T-helper 2 cell (primary cell): ENCODE measurements at places on chromosomes 4 and X.

- no peak for DNase-seq
These were observed 518.0 kb downstream of the RPA4 start for GRCh38 chrX:97401586-97402136.

DNA sequence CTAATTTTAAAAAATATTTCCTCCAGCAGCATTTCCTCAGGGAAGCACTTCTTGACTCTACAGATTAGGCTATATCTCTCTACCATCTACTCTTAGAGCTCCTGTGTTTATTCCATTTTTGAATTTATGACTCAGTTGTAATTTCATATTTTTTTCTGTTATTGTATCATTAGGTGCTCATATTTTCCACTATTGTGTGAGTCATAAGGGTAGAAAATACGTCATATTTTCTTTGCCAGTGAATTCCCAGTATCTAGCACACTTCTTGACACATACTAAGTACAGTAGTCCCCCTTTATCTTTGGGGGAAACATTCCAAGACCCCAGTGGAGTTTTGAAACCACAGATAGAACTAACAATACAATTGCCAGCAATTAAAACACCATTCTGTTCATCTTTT lies 431.2 kb downstream of the GASK1B start:
- DNase-seq = no peak

DNA sequence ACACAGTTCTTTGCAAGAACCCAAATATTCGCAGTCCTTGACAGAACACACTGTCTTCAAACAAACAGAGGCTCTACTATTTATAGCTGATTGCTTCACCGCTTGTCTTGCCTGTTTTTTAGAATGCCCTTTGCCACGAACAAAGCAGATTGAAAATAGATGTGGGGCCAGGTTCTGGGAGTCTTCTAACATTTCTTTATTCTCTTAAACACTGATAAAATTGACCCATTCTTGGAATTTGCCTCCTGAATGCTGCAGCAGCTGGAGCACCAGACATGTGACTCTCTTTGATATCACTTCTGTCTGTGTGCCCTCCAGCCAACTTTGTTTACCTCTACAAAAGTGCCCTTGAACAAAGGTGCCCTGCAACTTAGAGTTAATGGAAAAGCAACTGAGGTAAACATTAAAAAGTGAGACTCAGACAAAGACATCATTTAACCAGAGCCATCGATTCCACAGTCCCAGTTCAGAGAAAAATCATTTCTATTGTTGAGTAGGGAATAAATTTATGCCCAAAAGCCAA lies 64.2 kb upstream of the SPP1 start:
- no peak for DNase-seq

- no peak for DNase-seq
These were observed 19.6 kb downstream of the VBP1 start for GRCh38 chrX:155235891-155236290.

GRCh38 chr4:118113220-118113619 lies 78.9 kb downstream of the NDST3 start:
- no peak for DNase-seq

GRCh38 chrX:19270727-19271126 lies 73.0 kb upstream of the PDHA1 start:
- DNase-seq = no peak

DNA sequence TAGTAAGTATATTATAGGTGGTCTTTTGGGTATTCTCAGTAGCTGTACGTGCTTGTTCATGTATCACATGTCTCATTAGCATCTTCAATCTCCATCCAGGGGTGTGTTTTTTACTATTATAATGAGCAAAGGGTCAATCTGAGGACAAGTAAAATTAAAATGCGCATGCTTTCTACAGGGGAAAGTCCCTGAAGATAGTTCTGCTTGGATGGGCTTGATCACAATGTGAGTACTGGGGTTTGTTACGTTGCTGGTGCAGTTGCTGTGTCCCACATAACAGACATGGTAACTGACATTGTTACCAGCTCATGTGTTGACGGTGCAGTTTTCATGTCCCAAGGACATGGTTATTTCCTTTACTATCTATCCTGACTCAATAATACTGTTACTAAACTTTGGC lies 65.9 kb downstream of the UCHL1 start:
- DNase-seq = no peak

DNA sequence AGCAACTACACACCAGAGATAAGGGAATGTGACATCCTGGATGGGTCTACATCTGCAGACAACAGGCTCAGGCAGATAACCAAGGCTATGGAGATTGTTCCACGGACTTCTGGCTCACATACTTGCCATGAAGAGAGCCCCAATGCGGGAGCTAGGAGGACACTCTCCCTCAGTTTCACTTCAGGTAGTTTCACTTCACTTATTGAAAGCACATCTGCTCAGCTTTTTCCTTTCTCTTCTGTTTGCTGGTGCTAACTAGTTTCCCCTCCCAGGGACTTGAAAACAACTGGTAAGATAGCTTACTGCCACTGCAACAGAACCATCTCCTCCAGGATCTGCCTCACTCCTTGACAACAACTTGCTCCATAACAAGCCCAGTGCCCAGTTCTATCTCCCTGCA lies 1.4 kb upstream of the CT47C1 start:
- no peak for DNase-seq

DNA sequence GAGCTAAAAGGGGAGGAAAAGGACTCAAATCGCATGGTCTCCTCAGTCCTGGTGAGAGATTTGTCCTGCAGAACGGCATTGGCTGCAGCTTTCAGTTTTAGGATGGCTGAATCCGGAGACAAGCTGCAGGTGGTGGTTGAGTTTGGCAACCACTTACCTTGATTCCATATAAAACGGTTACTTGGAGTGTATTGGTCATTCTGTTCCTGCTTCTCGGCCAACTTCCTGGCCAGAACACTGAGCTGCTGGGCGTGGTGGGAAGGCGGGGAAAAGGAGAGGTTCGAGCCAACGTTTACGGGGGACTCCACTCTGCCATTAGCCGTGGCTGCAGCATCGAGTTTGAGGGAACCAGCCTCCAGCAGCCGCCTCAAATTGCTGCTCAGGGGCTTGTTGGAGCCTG lies 36.1 kb downstream of the ZNF827 start:
- DNase-seq = no peak

DNA sequence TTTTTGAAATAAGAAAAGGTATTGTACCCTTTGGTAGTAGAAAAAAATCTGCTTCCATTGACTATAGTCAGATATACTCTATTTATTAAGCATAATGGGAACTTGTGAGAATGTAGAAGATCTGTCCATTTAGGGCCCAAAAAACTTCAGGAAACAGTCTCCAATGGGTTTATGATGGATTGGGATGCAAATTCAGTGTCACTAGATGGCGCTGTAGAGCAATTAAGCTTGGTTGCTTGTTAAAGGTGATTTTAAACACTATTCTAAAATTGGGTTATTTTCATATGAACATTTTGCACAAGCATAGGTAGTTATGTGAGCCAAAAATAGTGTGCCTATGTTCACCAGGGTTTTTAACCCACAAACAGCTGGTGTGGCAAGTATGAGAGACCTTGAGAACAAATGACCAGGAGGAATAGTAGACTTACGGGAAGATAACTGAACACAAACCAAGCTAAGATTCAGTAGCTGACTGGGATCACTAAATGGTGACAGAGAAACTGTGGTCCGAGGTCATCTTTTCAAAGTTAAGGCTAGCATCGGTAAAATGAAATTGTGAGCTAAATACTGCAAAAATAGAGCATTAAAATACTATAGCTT lies 80.3 kb upstream of the LSM6 start:
- no peak for DNase-seq

- no peak for DNase-seq
These were observed 1740.5 kb upstream of the AGA start for GRCh38 chr4:179182741-179183140.

DNA sequence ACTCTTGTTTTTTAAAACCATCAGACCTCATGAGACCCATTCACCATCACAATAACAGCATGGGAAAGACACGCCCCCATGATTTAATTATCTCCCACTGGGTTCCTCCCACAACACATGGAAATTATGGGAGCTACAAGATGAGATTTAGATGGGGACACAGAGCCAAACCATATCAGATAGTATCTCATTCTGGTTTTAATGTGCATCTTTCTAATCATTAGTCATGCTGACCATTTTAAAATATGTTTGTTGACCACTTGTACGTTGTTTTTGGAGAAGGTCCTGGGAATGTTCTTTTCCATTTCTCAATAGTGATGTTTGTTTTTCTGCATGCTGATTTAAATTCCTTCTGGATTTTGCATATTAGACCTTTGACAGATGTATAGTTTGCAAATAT lies 119.0 kb downstream of the RTL3 start:
- DNase-seq = no peak

GRCh38 chr4:169915545-169915944 lies 110.7 kb downstream of the MFAP3L start:
- no peak for DNase-seq

DNA sequence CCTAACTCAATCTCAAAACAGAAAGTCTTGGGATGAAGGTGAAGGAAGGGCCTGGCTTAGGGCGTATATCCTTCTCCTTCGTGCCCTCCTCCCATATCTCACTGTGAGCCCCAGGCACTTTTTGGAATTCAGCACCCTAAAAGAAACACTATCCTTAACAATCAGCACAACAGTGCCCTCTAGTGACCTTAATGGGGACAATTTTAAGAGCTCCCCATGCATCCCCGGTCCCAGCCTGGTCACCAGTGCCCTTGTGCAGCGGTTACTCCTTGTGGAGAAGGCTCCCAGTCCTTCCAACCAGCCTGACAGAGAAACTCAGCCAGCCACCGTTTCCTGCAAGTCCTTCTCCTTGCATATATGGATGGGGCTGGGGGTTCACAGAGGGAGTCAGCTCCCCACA lies 4.2 kb downstream of the PAK3 start:
- no peak for DNase-seq

DNA sequence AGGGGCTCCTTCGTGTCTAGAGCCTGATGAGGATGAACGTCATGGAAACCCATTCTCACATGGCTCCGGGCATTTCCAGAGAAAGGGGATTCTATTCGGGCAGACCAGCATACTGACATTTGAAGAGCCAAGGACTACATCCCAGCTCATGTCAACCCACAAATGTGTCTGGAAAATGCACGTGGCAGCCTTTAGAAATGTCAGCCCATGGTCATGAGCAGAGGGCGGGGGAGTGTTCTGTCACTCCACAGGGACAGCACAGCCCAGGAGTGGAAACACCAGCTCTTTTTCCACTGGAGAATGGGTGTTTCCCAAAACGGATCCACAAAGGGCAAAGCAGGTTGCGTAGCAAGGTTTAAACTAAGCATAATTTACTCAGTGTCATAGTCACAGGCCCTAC lies 207.0 kb downstream of the BCOR start:
- no peak for DNase-seq
